ENCODE measurements at places on chromosomes 1 and 21.

GRCh38 chr1:213054733-213055591 is 3.9 kb downstream of the RPS6KC1 start:
- DNase-seq: no peak

GRCh38 chr1:41745022-41745421 is 173.7 kb downstream of the HIVEP3 start:
- no peak for DNase-seq

- DNase-seq: no peak
Measured at GRCh38 chr1:113998361-113998760, 19.1 kb downstream of the OLFML3 start.

DNA sequence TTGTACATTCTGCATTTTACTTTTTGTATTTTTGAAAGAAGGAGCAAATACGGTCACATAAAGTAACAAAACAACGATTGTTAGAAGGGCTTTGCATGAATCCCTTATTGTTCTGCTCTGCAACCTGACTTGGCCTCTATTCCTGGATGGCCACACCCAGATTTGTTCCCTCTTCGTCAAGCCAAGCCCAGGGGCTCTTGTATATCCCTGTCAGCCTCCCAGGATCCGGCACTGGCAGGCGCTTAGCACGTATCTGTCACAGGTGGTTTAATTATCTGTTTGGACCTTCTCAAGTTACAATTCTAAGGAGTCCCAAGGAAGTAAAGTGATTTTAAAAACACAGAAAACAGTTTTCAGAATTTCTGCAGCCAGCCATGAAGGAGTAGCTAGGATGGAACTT is 28.0 kb downstream of the CRYAA start:
- DNase-seq: peak; percentile 79

GRCh38 chr1:106249365-106249764 is 807.1 kb upstream of the PRMT6 start:
- no peak for DNase-seq

GRCh38 chr1:2290171-2290578 is 62.1 kb downstream of the SKI start:
- no peak for DNase-seq

GRCh38 chr1:39258146-39258924 is 53.8 kb downstream of the MACF1 start:
- peak; percentile 61 for DNase-seq

GRCh38 chr1:73604739-73605138 is 593.2 kb downstream of the LRRIQ3 start:
- no peak for DNase-seq

- DNase-seq: no peak
Measured at GRCh38 chr21:28522014-28522799, 470.5 kb downstream of the LTN1 start.

DNA sequence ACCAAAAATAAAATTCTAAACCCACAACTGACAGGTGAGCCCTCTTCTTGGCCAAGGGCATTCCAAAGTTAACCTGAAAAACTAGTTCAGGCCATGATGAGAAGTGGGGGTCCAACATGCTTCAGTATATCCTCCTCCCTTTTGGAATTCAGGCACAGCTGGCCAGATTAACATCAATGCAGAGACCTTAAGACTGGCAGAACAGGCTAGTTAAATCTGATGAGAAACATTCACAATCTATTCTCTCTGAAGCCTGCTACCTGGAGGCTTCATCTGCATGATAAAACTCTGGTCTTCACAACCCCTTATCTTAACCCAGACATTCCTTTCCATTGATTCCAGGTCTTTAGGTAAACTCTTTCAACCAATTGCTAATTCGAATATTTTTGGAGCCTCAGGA is 26.7 kb upstream of the ZBTB8B start:
- no peak for DNase-seq
